ENCODE measurements at places on chromosomes 12 and 14.
A peak's percentile ranks its signal among the peaks of the same experiment; 100 is the strongest.

- no peak for DNase-seq
Measured at GRCh38 chr14:53874704-53875103, 81.9 kb downstream of the BMP4 start.

GRCh38 chr14:23661542-23661941 lies 25.4 kb downstream of the DHRS2 start:
- no peak for DNase-seq

- no peak for DNase-seq
Measured at GRCh38 chr12:52023976-52024688, 17.4 kb downstream of the TAMALIN start.

- peak; percentile 31 for DNase-seq
Measured at GRCh38 chr14:26286081-26286912, 311.5 kb downstream of the NOVA1 start.

- DNase-seq: peak; percentile 18
Measured at GRCh38 chr12:78559416-78559815, 305.2 kb upstream of the SYT1 start.

DNA sequence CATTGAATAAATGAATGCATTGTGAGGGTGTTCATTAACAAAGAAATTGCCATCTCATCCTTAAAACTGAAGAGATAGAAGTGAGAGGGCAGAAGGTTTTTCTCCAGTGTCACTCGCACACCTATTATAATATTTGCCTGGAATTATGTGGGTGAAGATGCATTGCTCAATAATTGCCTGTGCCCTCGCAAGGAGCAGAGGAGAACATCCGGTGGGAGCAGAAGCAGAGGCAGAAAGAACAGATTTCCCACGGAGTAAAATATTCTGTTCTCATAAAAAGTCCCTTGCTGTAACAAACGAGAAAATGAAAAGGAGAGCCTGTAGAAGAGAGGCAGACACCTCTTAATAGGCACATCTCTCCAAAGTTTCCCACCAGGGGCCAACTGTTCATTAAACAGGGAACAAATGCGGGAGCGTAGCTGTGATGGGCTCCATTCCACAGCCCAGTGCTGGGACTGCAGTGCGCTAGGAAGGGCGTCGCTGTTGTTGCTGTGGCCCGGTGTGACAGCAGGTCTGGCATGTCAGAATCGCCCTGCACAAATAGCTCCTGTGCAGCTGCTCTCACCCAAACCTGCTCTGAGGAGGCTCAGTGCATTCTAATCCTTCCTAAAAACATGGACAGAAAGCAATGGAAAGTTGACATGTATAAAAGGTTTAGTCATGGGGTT lies 359.8 kb downstream of the APAF1 start:
- no peak for DNase-seq

GRCh38 chr12:38875586-38876228 lies 29.7 kb downstream of the CPNE8 start:
- no peak for DNase-seq

DNA sequence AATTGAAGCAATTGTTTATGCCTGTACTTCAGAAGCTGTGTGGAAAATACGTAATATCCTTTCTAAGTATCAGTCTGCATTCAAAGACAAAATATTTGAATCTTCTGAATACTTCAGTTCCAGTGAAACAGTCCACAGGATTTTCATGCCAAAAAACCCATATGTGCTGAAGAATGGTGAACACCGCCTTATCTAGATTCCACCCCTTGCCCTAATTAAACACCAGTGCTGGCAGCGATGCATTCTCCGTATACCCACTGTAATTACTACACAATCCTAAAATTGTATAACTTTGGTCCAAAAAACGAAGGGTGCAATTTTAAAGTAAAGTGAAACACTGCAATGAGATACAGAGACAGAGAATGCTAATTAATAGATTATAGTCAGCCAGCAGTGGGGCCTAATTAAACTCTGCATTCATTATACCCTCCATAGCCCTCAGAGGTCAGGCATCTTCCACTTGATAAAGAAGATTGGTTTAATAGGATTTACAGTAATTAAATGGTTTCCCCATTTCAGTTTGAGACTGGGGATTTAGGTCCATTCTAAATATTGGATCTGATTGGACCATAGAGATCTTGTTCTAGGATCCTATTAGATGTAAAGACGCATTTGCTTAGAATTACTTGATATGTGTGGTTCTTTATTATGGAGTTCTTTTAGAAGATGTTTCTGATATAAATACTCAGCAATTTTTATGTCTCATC lies 43.9 kb downstream of the ERC1 start:
- no peak for DNase-seq

- DNase-seq: peak; percentile 8
Measured at GRCh38 chr12:95997911-95998510, 1.9 kb upstream of the HAL start.

GRCh38 chr14:93903342-93904184 lies 23.6 kb upstream of the FAM181A start:
- DNase-seq: peak; percentile 6

DNA sequence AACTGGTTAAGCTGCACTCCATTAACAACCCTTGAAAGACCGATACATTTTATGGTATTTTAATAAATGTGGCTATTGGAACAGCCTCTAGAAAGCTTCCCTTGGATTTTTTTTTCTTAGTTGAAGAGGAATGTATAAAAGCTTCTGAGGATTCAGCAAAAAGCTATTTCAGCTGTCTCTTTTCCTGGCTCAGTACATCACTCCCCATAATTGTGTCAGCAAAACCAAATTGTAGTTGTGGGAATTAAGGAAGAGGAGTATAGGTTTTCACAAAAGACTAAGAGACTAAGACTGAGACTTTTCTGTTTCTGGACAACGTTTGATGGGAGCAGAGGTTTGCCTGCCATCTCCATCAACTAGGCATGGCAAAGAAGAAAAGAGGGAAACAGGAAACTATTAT lies 106.5 kb downstream of the C12orf50 start:
- DNase-seq: no peak

GRCh38 chr12:89016970-89017778 lies 335.1 kb downstream of the DUSP6 start:
- peak; percentile 77 for DNase-seq

- no peak for DNase-seq
Measured at GRCh38 chr14:61568572-61569011, 126.7 kb upstream of the HIF1A start.

- DNase-seq: no peak
Measured at GRCh38 chr12:92539976-92540781, 162.6 kb upstream of the PLEKHG7 start.

GRCh38 chr12:80299976-80300375 lies 144.1 kb upstream of the PTPRQ start:
- no peak for DNase-seq

DNA sequence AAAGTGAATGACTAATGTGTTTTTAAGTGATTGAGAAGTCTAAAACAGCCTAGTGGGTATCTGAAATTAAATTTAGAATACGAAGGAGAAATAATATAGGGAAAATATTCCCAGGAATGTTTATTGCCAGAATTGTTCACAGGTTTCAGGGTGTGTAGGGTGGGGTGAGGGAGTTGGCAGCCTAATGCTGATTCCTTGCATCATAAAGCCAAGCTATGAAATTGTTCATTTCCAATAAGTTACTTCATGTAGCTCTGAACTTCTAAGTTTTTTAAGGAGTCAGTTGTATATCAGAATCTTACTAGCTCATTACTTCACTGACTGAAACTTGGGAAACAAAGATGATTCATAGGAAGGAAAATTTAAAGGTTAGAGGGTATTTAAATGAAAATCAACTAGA lies 56.4 kb downstream of the RAB35 start:
- DNase-seq: peak; percentile 16

DNA sequence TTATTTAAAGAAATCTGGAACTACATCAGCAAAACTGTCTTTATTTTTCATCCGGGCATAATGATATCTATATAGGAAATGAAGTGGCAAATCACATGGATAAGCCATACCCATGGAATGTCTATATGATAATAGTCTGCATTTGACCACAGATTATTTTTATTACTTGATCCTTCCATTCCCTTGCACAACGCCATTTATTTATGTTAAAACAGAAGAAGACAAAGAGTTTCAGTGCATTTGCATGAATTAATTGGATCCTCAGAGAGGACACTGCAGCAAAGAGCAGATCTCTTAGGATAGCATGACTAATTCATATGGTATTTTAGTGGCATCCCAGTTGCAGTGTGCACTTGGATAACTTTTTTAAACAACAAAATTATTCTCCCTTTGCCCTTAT lies 345.0 kb downstream of the CCDC91 start:
- peak; percentile 71 for DNase-seq

DNA sequence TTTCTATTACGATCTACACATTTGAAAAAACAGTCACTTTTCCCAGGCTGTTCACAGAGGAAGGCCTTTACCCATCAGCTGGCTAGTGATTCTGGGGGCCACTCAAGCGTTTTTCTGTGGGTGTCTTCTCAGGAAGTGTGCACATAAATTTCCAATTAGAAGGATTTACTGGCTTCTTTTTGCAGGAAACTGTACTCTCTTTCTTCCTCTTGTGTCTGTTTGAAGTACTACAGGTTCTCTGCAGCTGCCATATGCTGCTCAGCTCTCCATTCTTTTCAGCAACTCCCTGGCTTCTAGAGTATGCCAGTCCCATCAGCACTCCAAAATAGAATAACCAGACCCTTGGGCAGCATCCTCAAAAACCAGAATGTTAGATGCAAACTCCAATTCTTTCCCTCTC lies 110.4 kb upstream of the NAV3 start:
- DNase-seq: peak; percentile 25

DNA sequence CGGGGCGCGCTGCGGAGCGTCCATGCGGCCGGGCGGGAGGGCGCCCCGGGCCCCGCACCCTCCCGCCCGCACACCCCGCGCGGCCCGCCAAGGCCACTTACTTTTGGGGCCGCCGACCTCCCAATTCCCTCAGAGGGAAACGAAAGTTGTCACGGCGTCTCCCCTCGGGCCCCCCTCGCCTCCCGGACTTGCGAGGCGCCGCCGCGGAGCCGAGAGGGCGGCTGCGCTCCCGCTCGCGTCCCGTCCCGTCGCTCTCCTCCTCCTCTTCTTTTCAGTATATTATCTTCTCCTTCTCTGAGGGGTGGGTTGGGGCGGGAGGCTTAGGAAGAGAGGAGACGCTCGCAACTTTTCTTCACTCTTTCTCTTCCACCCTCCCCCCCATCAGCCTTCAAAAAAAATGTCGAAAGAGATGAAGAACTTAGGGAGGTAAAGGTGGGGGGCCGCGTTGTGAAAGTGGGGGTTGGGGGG lies 613 bp downstream of the DUSP16 start:
- peak; percentile 28 for DNase-seq

DNA sequence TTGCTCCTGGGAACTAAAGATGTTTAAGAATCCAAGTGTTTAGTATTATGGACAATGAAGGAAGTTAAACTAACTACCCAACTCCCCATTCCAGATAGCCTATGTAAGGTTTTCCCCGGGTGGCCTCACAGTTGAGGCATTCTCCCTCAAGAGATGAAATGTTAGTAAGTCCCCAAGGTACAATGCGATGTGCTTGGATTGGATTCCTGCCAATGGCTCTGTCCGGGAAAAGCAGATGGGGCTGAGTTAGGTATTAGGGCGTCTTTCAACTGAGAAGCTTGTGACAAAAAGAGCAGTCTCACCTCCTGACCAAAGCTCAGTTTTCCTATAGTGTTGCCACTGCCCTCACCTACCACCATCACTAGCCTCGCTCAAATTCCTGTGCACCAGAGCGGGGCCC lies 64.8 kb upstream of the E2F7 start:
- no peak for DNase-seq

- DNase-seq: no peak
Measured at GRCh38 chr12:48070731-48071130, 35.1 kb downstream of the SENP1 start.

GRCh38 chr14:24132061-24132685 lies 1.7 kb downstream of the FITM1 start:
- no peak for DNase-seq

DNA sequence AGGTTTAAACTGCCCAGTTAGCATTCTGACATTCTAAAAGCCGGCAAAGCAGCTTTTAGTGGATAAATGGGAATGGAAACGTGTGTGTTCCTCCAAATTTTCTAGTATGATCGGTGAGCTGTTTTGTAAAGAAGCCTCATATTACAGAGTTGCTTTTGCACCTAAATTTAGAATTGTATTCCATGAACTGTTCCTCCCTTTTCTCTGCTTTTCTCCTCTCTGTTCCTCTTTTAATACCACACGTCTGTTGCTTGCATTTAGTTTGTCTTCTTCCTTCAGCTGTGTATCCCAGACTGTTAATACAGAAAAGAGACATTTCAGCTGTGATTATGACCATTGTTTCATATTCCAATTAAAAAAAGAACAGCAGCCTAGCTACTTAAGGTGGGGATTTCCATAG lies 10.7 kb downstream of the DYRK2 start:
- no peak for DNase-seq

- no peak for DNase-seq
Measured at GRCh38 chr12:21992823-21993222, 51.6 kb upstream of the ABCC9 start.

GRCh38 chr14:24078146-24078545 lies 6.8 kb downstream of the CPNE6 start:
- no peak for DNase-seq

DNA sequence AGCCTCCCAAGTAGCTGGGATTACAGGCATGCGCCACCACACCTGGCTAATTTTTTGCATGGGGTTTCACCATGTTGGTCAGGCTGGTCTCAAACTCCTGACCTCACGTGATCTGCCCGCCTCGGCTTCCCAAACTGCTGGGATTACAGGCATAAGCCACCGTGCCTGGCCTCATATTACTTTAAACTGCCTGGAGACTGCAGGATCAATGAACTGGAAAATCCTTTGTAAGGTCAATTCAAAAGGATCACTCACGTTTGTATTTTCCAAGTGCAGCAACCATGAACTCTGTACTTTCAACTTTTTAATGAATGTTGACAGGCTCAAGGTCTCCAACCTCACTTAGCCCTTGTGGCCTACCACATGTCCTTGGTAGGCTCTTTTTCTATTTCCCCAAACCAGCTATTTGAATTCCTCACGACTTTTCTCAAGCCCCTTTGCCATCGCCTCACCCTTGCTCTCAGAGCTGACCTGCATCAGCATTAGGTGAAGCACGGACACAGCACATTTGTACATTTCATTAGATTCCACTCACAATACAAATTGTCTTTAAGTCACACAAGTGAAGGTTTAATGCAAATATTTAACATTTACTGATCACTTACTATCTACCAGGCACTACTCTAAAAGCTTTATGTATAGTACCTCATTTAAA lies 42.2 kb upstream of the GCH1 start:
- DNase-seq: no peak

DNA sequence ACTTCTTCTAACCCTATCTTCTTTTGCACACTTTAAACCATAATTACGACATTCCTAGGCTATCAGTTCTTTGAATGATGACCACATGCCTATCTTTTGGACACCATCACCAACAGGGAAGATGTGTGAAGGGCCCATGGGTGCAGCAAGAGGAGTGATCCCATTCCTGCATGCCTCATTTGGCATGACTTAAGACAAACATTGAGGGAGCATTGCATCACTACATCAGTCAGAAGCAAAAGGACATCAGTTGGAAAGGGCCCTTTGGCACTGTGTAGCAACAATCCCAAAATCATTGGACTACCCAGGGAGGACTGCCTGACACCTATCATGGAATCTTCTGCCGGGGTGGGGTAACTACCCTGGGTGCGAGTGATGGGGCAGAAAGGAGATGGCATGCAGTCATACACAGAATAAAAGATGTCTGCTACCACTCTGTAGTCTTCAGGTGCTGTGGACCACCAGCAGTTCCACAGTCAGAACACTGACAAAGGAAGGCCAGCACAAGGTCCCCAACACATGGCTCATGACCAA lies 10.7 kb upstream of the TMBIM6 start:
- no peak for DNase-seq

GRCh38 chr12:29562110-29562804 lies 64.8 kb upstream of the OVCH1 start:
- DNase-seq: peak; percentile 83

Measured in iris pigment epithelial cell (primary cell).